ENCODE measurements at places on chromosomes 13 and 19.

DNA sequence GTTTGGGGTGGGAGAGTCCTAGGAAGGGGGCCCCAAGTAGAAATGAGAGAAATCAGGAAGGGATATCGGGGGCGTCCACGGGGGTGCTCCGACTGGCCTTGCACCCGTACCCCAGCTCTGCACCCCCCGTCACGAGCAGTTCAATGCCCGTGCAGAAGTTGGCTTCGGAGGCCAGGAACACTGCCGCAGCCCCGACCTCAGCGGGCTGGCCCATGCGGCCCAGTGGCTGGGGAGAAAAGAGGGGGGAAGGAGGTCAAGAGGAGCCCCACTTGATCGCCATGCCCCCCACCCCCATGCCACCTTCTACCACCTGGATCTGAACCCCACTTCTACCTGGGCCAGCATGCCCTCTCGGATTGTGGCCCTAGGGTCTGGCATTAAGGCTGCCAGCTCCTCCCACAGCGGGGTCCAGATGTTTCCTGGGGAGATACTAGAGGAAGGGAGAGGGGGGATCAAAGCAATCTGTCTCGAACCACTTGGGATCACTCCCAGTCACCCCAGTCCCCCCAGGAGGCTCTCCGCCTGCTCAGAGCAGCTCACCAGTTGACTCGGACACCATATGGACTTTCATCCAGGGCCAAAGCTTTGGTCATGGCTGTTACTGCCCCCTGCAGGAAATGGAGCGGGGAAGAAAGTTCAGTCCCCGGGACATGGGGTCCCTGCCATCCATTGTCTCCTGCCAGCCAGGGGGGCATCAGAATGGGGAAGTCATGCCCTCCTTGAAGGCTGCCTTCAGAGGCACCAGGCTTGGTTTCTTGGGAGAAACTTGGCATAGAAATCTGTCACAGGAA, 2.5 kb upstream of the BCAT2 start:
- no peak for DNase-seq

- no peak for DNase-seq
These were observed 1005.1 kb downstream of the PCDH9 start for GRCh38 chr13:66225072-66225471.

- DNase-seq, result no peak
These were observed 8.4 kb downstream of the B3GNT3 start for GRCh38 chr19:17803264-17803896.

GRCh38 chr19:460877-461720, at the start of gene SHC2:
SHC2 (minus strand) TSS chr19:461033; CDS start chr19:460996, 37 bp downstream.
- DNase-seq, result no peak

DNA sequence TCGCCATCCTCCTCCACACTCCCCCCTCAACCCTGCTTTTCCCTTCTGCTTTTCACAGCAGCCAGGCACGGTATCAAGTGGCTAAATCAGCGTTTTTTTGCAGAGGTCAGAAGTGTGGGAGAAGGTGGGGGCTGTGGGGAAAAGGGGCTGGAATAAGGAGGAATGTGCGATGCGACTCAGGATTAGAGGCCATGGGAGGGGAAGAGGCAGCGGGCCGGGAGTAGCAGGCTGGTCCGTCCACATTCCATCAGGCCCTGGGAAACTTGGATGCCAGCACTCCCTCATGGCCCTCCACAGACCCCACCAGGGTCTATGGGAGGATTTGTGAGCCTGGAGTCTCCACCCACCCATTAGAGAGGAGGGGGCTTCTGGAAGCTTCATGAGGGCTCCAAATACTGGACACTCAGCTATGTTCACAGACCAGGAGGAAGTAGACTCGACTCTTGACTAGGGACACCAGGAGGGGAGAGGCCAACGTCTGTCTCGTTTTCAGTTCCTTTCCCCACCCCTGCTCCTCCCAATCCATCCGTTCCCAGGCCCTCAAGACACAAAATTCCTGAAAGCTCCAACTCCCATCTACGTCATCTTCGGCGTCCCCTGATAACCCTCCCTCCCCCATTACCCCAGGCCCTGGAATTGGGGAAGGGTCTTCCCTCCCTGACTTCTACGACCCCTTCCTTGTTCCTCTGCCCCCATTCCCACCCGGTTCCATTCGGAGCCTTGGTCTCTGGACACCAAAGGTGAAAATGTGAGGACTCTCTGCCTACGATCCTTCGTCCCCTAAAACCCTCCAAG, 3.3 kb upstream of the KCNC3 start:
- DNase-seq, result no peak

- no peak for DNase-seq
These were observed 33.8 kb upstream of the MYO16 start for GRCh38 chr13:108595436-108596274.

- DNase-seq, result peak; percentile 75
These were observed 2.6 kb upstream of the CACNG7 start for GRCh38 chr19:53906211-53907192.

GRCh38 chr19:343941-344624, 513 bp downstream of the MIER2 start:
- DNase-seq, result no peak

GRCh38 chr13:55090612-55091011, 2050.1 kb upstream of the PRR20A start:
- no peak for DNase-seq
